ENCODE measurements at places on chromosomes 1 and 21.

DNA sequence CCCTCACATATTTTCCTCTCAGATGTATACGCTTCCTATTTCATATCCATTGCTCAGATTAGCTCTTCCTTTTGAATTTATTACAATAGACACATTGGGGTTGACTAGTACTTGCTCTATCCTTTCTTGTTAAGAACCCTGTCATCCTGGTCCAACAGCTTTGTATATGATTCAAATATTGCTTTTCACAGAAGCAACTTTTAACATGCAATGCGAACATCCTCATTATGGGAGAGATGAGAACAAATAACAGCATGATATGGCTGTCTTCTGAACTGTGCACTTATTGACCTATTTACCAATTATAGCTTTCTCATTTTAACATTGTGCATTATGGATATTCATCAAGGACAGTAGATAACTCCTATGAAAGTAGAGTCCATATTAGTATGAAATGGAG lies 510.8 kb downstream of the PTPRC start:
- DNase-seq: no peak

- no peak for DNase-seq
These were observed 56.1 kb upstream of the DMRTB1 start for GRCh38 chr1:53402891-53403655.

DNA sequence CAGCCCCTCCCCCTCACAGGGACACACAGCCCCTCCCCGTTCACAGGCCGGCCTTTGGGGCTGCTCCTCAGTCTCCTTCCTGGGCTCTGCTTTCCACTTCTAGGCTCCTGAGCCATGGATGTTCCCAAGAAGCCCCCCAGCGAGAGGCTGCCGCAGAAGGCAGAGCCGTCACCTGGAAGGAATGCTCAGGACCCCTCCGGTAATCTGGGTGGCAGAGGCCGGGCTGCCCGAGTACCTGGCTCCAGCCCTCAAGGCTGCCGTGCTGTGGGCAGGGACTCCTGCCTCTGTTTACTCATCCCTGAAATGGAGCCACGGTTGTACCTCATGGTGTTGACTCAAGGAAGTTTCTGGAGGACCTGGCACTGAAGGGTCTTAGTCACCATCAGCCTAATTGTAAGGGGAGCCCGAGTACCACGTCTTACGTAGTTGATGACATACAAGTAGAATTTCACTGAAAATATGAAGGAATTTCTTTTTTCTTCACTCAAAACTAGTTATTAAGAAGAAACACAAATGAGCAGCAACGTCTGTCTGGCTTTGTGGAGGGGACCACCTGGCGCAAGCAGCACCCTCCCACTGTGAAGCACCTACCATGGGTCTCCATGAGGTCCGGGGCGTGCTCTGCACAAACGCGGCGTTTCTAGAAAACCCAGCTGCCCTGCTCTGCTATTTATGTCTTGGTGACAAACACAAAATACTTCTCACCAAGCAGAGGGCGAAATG lies 33.7 kb downstream of the PRDM15 start:
- DNase-seq: no peak

DNA sequence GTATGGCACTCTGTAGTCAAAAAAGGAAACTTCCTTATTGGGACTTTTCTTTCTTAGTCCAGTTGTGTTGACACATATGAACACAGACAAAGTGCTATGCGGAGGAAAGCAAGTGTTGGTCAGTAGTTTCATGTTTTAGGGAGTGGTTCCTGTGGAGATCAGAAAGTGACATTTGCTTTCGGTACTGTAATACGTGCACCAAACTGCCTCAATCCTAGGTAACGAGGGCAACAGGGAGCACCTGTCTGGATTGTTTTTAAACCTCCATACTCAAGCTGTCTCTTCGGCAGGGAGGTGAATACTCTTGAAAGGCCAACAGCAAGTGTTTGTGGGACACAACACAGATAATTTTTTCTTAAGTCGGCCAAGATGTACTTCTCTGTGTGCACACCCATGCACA lies 9.1 kb downstream of the RHOU start:
- DNase-seq: no peak

DNA sequence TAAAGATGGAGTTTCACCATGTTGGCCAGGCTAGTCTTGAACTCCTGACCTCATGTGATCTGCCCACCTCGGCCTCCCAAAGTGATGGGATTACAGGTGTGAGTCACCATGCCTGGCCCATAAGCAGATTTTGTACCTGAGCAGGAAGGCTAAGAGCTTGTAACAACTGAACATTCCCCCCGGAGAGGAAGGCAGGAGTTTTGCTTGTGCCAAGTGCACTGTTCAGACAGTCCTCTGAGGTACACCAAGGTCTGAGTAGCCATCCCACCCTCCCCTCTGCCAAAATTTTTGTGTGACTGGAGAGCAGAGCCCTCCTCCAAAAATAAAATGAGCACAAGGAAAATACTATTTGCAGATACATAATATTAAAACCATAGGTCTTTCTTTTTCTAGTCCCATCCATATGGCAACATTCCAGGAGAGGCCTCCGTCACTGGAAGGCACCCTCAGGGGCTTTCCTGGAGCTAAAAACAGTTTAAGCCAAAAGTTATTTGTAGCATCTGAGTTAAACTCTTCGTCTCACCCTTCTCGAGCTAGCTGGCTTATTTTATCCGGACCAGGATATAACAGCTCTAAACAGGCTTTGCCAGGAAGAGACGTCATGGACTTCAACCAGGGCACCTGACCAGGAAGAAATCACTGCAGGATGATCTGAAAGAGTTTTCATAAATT lies 27.2 kb downstream of the CAPN2 start:
- DNase-seq: no peak

DNA sequence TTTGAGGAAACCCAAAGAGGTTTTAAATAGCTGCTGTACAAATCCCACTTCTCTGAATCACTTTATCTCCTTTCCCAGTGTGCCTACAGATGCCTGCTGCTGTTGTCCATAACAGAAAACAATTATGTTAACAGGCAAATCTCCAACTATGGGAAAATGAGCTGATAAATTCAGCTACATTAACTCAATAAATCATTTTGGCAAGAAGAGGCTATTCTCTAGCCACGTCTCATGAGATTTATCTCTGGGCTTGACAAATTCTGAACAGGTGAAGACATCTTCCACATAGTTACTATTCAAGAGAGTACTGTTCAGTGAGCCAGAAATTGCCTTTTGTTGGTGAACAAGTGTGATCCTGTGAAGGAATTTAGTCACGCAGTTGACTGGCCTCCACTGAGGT lies 327.1 kb upstream of the FMN2 start:
- DNase-seq: no peak

- no peak for DNase-seq
These were observed 15.8 kb upstream of the BACE2 start for GRCh38 chr21:41152147-41152546.

- DNase-seq: no peak
These were observed 19.9 kb downstream of the CATSPER4 start for GRCh38 chr1:26210147-26210870.

DNA sequence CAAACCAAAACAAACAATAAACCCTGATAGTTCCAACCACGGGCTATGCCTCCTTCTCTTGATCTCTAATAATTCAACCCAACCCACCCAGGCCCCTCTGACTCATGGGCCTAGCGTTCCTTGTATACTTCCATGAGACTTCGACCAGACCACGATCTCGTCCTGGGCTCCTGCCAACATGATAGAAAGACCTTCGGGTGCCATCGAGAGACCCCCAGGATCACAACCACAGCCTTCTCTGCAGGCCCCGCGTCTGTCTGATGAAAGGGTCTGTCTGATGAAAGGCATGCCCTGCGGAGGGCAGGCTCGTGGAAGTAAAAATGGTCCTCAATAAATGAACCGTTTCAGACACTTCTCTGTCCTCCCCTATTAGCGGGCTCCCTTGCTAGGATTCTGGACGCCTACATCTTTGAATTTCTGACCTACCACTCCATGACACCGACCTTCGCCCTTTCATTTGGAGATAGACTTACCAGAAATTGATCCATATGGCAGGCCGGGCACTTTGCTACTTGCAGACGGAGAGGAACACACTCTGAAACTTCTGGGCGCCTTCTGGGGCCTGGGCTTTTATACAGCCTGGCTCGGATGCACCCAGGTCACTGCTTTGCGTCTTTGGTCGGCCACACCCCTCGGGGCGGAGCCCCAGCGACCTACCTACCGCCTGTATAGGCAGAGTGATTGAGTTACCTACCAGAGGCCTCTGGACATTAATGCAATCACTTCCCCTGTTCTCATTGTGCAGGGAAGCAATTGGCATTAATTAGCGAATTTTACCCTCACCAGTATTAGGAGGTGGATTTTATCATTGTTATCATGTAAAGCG lies 5.3 kb upstream of the KLF18 start:
- no peak for DNase-seq

- DNase-seq: no peak
These were observed 84.0 kb downstream of the FMO4 start for GRCh38 chr1:171397851-171398469.

DNA sequence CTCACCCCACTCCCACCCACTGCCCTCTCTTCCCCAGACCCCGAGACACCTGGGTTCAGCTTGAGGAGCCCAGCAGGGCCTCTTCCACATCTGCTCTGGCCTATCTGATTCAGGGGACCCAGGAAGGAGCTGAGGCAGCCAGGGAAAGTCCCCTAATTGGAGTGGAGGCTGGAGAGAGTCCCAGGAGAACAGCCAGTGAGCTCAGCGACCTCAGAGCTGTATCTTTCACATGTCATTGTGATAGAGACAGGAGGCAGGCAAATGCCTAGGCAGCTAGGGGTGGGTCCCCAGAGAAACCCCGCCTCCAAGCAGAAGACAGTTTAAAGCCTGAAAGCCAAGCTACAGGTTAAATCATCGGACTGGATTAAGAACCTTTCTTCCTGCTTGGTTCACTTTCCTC lies 122.7 kb downstream of the MATN1 start:
- no peak for DNase-seq

DNA sequence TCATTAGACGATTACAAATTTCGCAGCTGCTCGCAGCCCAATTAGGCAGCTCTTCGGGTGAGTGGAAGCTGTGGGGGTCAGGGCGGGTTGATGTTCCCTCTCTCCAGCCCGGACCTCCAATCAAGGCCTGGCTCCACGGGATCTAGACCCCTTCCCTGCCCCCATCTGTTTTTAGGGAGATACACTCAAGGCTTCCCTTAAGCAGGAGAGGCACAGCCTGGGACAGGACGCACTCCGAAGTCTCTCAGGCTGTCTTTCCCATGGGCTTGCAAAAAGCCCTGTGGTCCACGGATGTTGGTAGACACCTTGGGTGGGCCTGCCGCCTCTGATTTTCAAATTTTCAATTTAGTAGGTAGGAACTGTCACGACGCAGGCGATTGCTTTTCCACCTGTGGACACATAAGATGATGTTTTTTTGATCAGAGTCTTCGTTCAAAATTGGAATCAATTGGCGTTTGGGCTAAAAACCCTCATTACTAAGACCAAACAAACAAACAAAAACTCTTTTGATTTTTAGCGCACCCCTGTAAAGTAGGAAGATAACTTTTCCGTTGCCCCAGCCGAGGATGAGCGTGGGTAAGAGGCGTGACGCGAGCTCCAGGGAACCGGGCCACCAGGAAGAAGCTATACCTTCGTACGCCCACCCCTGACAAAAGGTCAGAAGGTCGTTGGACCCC lies 2.5 kb upstream of the LHX8 start:
- no peak for DNase-seq

GRCh38 chr1:21703318-21703963 lies 34.3 kb upstream of the RAP1GAP start:
- no peak for DNase-seq

DNA sequence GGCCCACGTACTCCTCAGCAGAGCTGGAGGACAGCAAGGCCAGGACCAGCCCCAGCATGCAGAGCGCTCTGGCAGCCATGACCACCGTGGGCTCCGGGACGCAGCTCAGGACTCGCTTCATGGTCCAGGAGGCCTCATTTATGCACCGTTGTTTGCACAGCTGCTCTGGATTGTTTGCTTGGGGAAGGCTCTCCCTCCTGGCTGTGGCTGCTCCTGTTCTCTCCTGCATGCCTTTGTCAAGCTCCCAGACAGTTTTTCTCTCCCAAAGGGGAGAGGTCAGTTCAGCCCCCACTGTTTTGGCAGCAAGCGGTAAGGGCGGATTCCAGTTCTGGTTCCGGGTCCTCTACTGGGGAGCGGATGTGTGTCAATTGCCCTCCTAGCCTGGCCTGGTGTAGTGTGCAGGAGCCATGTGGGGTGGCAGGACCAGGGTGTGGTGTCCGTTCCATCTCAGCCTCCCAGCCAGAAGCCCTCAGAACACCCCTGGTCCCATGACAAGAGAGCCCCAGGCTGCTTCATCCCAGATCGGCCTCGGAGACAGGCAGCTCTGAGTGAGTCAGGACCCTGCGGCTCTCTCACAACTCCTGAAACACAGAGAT lies at the start of gene TFF3:
Gene TFF3, minus strand, starts transcription at position 114 of the 596 bp plus-strand sequence. Its CDS starts 35 bp downstream, at position 79.
- DNase-seq: no peak

GRCh38 chr1:118846443-118846842 lies 141.7 kb downstream of the TBX15 start:
- DNase-seq: no peak
